ENCODE measurements at places on chromosomes 2 and 18.

- DNase-seq = no peak
These were observed 3.2 kb upstream of the DYTN start for GRCh38 chr2:206721256-206721920.

- DNase-seq = peak; percentile 17
These were observed 189.5 kb downstream of the TFCP2L1 start for GRCh38 chr2:121095257-121096080.

GRCh38 chr2:3536682-3537632 lies 17.6 kb upstream of the ADI1 start:
- DNase-seq = no peak

DNA sequence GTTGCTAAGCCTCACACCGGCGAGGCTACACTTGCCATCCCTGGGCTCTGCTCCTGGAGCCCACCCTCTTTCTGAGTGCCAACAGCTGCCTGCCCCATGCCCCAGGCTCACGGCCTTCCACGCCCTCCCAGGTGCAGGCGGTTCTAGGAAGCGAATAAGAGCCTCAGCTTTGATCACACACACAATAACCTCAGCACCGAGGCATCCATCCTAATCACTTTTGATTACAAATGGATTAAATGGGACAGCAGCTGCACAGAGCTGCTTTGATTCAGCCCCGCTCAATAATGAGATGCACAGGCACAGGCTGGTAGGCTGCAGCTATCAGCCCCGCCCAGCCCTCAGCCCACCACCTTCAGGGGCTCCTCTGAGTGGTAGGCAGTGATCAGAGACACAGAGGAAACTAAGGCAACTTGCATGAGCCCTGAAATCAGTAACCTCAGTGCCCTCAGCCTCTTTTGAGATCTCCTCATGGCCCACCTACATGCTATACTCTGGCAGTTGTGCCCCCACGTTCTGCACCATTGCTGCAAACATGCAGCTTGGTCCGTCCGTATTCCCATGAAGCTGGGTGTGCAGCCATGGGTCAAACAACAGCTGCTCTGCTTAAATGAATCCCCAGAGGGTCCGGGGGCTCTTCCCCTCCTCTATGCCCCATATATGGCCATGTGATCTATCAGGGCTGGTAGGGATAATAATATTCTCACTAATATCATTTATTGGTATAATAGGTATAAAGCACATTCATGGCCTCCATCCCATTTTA lies 171.4 kb downstream of the SETBP1 start:
- peak; percentile 81 for DNase-seq

- no peak for DNase-seq
These were observed 650.1 kb upstream of the VRK2 start for GRCh38 chr2:57396355-57397098.

- DNase-seq = peak; percentile 43
These were observed 352.0 kb downstream of the TNS1 start for GRCh38 chr2:217650716-217651360.

DNA sequence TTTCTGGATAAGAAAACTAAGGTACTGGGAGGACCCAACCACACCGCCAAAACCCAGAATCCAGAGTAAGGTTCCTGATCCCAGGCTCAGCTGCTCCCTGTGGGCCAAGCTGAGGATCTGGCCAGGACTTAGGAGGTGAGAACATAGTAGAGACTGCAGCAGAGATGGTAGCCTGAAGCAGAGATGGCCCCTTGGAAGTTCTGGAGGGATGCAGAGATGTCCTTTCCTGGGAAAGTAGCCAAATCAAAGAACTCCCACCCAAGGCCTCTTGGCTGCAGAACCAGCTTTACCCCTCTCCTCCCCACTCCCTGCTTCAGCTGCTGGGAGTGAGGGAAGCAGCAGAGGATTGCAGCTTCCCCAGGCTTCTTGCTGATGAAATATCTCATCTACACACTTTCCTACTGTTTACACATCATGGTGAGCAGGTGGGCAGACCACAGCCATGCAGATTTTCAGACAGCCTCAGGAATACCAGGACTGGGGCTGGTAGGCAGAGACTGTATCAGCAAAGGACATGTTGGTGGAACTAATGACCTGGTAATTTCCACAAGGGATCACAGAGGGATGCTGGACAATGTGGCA lies 32.7 kb downstream of the TMEM17 start:
- no peak for DNase-seq

DNA sequence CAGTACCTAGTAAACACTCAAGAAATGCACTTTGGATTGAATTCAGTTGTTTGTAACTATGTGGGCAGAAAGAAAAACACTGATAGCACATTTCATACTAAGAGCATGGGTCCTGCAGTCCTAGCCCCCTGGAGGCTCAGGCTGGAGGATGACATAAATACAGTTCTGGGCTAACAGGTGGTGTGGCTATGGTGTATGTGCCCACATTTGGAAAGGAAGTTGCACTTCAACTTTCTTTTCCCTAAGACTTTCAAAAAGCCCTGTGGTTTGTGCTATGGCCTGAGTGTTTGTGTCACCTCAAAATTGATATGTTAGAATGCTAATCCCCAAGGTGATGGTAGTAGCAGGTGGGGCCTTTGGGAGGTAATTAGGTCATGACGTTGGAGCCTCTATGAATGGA lies 218.2 kb downstream of the CDCA7 start:
- DNase-seq = no peak

GRCh38 chr2:218293715-218294429 lies 1.6 kb upstream of the TMBIM1 start:
- DNase-seq = no peak

DNA sequence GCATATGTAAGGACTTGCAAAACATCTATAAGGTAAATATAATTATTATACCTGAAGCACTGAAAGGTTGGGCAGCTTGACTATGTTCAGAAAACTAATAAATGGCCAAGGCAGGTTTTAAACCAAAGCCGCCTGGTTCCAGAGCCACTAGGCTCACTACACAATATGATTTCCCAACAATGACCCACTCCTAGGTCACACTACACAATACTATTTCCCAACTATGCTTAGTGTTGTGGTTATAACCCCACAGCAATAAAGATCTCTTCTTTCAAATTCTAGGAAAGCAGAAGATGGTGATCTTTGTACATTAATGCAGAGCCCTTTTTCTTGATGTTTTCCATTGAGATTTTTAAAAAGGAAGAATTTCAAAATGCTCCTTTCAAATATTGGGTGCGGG lies 180.4 kb downstream of the CYRIA start:
- no peak for DNase-seq

GRCh38 chr2:99949530-99949929 lies 192.9 kb downstream of the AFF3 start:
- DNase-seq = no peak

GRCh38 chr2:69789175-69789721 lies 40.2 kb upstream of the GMCL1 start:
- no peak for DNase-seq

- DNase-seq = no peak
These were observed 14.5 kb upstream of the KIF1A start for GRCh38 chr2:240834377-240834975.

DNA sequence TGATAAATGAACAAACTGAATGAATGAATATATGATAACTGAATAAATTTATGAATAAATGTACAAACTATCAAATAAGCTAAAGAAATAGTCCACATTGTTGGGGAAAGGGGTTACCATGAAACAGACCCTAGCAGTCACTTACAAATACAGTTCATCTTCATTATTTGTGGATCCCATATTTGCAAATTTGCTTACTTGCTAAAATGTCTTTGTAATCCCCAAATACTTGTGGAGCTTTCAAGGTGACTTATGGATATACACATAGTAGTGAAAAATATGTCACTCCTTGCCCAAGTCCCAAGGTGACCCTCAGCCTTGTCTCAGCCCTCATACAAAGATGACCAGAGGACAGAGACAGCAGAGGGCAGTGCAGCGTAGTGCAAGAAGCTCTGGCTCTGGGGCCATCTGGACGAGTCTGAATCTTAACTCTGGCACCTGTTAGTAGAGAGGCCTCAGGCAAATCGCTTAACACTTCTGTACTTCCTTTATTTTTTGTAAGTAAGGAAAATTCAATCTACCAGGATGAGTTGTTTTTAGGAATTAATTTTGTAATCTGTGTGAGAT lies 3.1 kb downstream of the PAIP2B start:
- DNase-seq = peak; percentile 26

DNA sequence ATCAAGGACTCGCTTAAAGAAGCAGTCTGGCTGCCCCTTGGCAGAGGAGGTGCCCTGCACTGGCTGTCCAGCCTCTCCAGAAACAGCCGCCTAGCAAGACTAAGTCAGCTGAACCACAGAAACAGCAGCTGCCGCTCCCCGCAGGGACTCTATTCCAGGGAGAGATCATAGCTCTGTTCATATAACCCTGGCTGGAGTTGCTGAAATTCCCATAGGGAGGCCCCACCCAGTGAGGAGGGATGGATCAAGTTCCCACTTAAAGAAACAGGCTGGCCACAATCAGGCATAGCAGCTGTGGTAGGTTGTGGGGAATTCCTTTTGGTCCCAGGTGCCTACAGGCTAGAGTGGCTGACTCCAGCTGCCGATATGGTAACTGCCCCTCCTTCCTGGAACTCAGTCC lies 74.2 kb upstream of the MC4R start:
- peak; percentile 17 for DNase-seq

DNA sequence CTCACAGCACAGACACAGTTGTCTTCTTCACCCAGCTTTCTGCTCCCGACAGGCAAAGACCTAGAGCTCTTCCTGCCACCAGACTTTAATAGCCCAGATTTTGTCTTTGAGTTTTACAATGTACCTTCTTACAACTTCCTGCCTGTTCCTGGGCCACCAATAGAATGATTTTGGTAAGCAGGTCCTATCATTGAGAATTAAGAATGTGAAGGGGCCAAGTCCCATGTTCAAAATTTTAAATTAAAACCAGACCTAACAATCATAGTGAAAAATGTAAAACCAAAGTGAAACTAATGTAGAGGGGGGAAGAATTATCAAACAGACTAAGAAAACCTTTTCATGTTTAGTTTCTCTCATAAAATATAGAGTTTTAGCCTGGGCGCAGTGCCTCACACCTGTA lies 72.8 kb downstream of the SP3 start:
- no peak for DNase-seq

DNA sequence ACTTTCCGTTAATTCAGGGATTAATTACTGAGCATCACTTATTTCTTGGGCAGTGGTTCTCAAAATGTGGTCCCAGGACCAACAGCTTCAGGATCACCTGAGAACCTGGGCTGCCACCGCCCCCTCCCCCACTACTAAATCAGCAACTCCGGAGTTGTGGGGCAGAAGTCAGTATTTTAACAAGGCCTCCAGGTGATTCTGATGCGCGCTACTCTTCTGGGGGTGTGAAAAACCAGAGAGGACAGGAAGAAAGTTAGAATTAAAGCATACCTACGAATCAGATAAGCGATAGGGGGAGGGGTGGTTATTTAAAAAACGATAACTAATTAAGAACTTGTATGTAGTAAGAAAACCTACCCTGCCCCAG lies 319 bp downstream of the ZSCAN30 start:
- no peak for DNase-seq

GRCh38 chr18:72840109-72840508 lies 27.7 kb downstream of the NETO1 start:
- DNase-seq = peak; percentile 69

DNA sequence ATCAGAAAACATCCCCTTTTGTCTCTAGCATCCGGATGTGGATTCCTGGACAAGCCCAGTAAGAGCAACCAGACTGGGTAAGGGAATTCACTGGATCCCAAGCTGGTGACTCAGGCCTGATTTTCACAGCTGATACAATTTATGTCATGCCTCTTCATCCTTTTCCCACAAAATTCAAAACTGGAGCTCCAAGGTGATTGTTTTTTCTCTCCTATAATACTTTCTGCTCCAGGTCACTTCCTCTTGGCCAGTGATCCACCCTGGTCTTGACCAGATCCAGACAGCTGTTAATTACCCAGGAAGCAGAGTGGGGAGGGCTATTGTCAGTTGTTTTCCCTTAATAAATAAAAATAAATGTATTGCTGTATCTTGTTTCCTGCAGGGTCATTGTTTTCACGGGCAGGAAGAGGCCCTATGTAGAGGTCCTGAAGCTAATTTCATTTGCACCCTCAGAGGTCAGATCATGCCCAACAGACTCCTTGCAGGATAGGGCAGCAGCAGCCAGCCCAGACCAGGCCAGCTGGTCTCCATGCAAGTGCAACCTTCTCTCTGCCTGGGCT lies 57.6 kb downstream of the EVA1A start:
- no peak for DNase-seq

DNA sequence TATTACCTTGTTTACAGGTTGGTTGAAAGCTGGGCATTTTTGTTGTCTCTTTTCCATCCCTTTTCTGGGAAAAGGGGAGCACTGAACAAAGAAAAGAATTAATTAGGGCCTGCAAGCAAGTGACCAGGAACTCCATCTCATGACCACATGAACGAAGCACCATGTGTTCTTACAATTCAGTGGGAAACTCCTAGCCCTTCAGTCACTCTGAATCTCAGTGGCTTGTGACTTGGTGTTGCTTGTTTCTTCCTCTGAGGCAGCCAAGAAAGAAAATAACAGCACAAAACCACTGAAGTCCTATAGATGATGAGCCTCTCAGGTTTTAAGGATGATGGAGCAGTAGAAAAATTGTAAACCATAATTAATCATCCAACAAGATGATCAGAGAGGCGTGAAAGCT lies 129.1 kb upstream of the CAB39 start:
- no peak for DNase-seq

GRCh38 chr2:217559084-217559483 lies 443.7 kb downstream of the TNS1 start:
- no peak for DNase-seq

- no peak for DNase-seq
These were observed 75.4 kb downstream of the EML4 start for GRCh38 chr2:42244520-42244919.

GRCh38 chr2:3168230-3168891 lies 209.3 kb downstream of the EIPR1 start:
- no peak for DNase-seq

DNA sequence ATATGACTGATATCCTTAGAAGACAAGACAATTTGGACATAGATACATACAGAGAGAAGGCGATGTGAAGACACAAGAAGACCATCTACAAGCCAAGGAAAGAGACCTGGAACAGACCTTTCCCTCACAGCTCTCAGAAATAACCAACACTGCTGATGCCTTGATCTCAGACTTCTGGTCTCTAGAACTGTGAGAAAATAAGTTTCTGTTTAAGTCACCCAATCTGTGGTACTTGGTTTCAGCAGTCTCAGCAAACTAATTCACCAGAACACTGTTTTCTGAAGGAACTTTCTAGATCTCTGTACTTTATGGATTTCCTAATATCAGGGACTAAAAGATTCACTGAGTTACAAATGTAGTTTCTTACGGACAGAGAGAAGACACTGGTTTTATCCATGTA lies 58.8 kb downstream of the NAB1 start:
- DNase-seq = no peak

- DNase-seq = no peak
These were observed 41.5 kb downstream of the KCMF1 start for GRCh38 chr2:85012431-85012830.

DNA sequence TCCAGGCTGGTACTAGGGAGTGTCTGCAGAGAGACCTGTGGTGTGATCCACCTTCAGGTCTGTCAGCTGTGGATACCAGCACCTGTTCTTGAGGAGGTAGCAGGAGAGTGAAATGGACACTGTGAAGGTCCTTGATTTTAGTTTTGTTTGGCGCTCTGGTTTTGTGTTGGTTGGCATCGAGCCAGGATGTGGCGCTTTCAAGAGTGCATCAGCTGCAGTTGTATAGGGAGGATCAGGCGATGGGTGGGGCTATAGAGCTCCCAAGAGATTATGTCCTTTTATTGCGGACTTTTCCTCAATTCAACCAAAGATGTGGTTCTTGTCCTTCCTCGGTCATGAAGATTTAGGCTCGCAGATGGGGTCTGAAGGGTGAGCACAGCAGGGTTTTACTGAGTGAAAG lies 37.5 kb downstream of the SLC39A10 start:
- peak; percentile 82 for DNase-seq

GRCh38 chr18:48304906-48305693 lies 104.1 kb downstream of the ZBTB7C start:
- DNase-seq = no peak
